ENCODE measurements at places on chromosomes 7 and 10. TPM values are rescaled to one million over a fixed set of nuclear protein-coding genes. Genes with fewer than 3 reads are reported as not detected.

- peak within 1 kb of the TSS; percentile 80 for H3K4me3 ChIP-seq
- H3K27me3 ChIP-seq = no peaks in the 10 kb centered on the region
- peak within 1 kb of the TSS; percentile 100 for H3K27ac ChIP-seq
- DNase-seq = peak; percentile 92
- peaks cover 21% of the 10 kb centered on the region for H3K4me1 ChIP-seq
These were observed at the start of gene MYOF for GRCh38 chr10:93482145-93482834. TSS of gene MYOF (minus strand) at chr10:93482334. CDS start at chr10:93482194, 140 bp downstream.

Gene TAS2R5
- 0.77 TPM for total RNA-seq

DNA sequence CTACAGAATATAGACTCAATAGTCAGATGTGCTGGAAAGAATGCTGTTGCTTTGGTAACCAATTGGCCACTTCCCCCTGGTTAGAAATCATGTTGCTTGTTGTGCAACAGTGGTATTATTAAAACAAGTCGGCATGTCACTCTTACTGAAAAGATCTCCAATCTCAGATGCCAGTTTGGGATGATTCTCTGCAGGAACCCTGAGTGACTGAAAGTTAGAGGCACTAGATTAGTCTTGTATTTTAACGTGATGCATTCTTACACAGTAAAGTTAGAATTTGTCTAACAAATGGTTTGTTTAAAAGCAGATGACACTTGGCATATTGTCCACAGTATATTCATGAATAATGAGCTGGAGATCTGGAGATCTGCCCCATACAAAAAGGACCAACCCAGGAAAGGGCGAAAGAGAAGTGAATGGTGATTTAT lies 287.6 kb downstream of the TWIST1 start:
- DNase-seq = no peak
- no peaks in the 10 kb centered on the region for H3K36me3 ChIP-seq
- H3K27me3 ChIP-seq = no peaks in the 10 kb centered on the region
- no peak overlapping the region for H3K27ac ChIP-seq
- no peak overlapping the region for H3K4me3 ChIP-seq
- H3K4me1 ChIP-seq = no peaks in the 10 kb centered on the region

GRCh38 chr10:69874449-69874848 lies 72.7 kb downstream of the COL13A1 start:
- no peaks in the 10 kb centered on the region for H3K27me3 ChIP-seq
- H3K4me3 ChIP-seq = no peak overlapping the region
- H3K4me1 ChIP-seq = no peaks in the 10 kb centered on the region
- H3K27ac ChIP-seq = no peak overlapping the region
- DNase-seq = peak; percentile 69
- no peaks in the 10 kb centered on the region for H3K36me3 ChIP-seq

Gene LRGUK
- total RNA-seq = 0.23 TPM

Measured in Panc1 (cell line).